SJSA1 (cell line): ENCODE measurements at places on chromosomes 5 and 9. TPM values are rescaled to one million over a fixed set of nuclear protein-coding genes. Genes with fewer than 3 reads are reported as not detected.
A peak's percentile ranks its signal among the peaks of the same experiment; 100 is the strongest.

GRCh38 chr5:133111299-133111698, 59.5 kb downstream of the HSPA4 start:
- peaks cover 19% of the 10 kb centered on the region for H3K4me1 ChIP-seq
- DNase-seq: peak; percentile 83
- H3K27me3 ChIP-seq: no peaks in the 10 kb centered on the region
- no peak overlapping the region for H3K27ac ChIP-seq
- H3K36me3 ChIP-seq: peaks cover 4% of the 10 kb centered on the region; the same call in 1 of the 2 replicates

DNA sequence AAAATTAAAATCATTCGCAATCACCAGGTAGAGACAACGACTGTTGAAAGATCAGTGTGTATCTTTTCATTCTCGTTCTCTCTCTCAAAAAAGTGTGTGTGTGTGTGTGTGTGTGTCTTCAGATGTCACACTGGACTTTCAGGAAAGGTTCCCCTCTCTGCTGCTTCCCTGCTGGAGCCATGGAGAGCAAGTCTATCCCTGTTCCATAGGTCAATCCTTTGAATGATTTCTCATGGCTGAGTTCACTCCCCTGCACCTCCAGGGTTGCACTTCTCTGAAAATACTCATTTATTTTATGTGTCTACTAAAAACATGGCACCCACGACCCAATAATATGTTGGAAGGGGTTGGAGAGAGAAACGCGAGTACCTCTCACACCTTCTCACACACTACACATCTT, 28.2 kb downstream of the IRF1 start:
- no peaks in the 10 kb centered on the region for H3K27me3 ChIP-seq
- H3K4me1 ChIP-seq: peaks cover 70% of the 10 kb centered on the region
- H3K4me3 ChIP-seq: no peak overlapping the region
- no peak overlapping the region for H3K27ac ChIP-seq
- H3K36me3 ChIP-seq: no peaks in the 10 kb centered on the region
- no peak for DNase-seq

DNA sequence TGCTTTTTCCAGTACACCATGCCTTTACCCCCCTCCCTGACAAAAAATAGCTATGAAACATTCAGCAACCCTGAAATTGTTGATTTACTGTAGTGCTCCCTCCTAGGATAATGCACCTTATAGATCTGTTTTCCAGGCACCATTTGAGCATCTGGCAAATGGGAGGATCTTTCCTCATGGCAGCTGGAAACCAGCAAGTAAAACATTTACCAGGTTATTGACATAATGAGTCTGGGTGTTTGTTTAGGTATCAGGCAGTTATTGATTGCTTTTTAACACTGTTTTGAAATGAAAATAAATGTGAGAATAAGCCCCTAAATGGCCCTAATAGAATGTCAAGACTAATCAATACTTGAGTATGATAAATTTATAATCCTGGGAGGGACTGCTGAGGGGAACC, 57.3 kb upstream of the KLF4 start:
- no peaks in the 10 kb centered on the region for H3K36me3 ChIP-seq
- H3K4me3 ChIP-seq: no peak overlapping the region
- no peak overlapping the region for H3K27ac ChIP-seq
- no peak for DNase-seq

BARHL1 gene
- total RNA-seq: not detected in 2 replicates
